ENCODE measurements at places on chromosomes 3 and 15.

- DNase-seq, result no peak
These were observed 58.5 kb downstream of the GRIP2 start for GRCh38 chr3:14481646-14482036.

- no peak for DNase-seq
These were observed 12.7 kb downstream of the CPOX start for GRCh38 chr3:98580401-98581386.

DNA sequence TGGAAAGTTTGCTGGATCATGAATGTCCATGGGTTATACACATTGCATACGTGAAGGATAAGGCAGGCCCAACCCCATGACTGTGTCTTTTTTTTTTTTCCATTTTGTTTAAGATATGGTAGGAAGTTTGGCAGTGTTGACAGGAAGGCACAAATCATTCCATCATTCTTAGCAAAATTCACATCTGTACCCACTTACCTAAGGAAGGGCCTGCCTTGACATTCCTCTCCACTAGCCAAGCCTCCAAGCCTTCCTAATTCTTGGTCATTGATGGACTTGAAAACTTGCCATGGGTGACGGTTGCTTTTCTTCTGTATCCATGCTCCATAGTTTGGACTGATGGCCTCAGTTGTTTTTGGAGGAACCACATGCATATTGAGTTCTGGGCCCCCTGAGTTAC, 54.4 kb downstream of the ARNT2 start:
- DNase-seq, result no peak

GRCh38 chr15:74200871-74201419, 1.6 kb downstream of the STRA6 start:
- no peak for DNase-seq

- DNase-seq, result no peak
These were observed 39.1 kb upstream of the GATM start for GRCh38 chr15:45417303-45417950.

DNA sequence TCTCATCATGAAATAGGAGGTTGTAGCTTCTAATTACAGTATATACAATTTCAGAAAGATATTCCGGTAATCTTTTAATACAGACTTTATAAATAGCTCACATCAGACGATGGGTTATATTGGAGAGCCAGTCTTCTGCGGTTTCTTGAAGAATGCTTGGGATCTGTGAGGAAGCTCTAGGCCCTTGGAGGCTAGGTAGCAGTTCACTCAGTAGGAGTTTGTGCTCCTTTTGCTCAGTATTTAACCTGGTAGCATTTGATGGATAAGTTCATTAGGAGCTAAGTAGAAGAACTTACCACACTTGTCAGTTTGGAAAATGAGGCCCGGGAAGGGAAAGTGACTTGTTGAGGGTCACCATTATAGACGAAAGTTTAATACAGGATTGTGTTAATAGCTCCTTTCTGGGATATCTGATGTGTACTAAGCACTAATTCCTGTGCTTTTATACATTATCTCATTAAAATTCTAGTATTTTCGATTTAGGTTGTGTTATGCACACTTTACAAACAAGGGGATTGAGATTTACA, 2.8 kb downstream of the FNDC3B start:
- DNase-seq, result no peak

DNA sequence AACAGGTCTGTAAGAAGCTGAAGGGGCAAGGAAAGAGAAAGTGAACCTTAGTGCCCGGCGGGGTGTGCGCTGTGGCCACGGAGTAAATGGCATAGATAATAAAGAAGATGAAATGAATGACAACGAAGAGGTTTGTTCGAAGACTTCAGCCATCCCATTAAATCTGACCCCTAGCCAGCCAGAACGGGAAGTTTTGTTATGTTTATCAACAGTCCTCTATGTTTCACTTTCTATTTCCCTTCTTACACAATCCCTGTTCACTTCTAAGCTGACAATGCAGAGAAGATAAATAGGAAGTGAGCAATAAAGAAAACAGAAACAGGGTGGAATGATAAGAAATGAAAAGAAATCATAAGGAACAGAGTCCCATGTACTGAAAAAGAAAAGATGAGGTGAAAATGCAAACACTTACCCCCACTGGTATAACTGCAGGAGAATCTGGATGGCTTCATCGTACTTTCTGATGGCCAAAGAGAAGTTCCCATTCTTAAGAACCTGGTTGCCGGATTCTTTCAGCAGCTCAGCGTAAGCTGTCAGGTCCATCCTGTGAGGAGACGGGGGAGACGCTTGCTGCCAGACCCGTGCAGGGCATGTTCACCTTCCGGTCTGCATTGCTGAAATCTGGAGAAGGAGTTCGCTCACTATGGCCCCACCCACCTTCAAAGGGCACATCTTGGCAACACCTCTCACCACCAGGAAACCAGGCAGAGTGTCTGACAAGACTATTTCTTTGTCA, 36.8 kb downstream of the TRANK1 start:
- no peak for DNase-seq

DNA sequence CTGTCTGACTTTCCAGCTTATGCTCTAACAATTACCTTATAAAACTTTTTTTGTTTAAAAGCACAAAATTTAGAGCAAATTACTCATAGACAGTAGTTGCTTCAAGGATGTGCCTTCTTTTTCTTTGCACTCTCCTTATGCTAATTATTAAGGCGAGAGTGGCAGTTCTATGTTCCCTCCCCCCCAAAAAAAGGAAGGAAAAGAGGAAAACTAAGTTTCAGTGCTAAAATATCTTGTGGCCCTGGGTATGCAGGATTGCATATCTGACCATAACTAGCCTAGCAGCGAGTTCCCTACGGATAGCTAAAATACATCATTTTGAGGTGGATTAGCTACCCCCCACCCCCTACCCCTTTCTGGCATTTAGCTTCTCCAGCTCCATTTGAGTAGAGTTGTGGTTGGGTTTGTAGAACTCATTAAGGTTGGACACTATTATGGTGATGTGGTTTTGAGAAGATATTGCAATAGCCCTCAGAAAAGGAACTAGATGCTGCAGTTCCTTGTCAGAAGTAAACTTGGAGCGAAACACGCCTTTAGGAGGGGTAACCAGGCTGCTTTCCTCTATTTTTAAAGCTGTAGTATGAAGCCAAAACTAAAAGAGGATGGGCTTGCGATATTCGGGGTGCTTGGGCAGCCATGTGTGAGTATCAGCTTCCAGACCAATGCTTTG, 174.6 kb downstream of the AKAP13 start:
- DNase-seq, result no peak

- no peak for DNase-seq
These were observed 3.6 kb downstream of the VGLL4 start for GRCh38 chr3:11640009-11640673.

GRCh38 chr15:60389261-60390077, 8.3 kb downstream of the ANXA2 start:
- DNase-seq, result no peak

DNA sequence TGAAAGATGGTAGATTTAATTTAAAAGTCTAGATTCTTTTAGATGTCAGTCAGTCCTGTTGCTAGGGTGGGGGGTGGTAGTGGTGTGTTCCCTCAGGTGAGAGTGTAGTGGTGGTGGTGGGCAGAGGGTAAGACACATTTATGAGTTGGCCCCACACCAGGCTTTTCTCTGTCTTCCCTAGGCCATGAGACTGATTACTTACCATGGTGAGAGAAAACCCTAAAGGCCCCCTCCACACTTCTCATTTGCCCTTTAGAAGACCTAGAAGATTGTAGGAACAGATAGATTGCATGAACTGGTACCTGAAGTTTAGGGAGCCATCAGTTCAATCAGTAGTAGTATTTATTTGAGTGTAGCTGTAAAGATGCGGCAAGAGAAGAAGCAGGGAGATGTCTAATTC, 20.9 kb downstream of the FNDC3B start:
- no peak for DNase-seq

DNA sequence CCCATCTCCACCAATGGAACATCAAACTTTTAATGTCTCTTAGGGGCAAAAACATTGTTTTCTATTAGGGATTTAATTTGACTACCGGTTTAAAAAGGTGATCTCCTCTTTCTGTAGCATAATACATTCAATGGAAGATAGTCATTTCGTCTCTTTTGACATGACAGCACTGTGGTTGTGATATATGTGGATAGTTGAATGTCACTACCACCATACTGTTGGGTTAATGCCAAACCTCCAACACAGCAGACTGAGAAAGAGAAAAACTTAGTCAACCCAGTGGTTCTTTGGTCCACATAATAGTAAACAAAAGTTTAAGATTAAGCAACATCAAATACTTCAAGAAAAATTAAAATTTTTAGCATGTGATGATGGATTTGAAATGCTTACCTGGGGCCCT, 530.4 kb downstream of the AGBL1 start:
- DNase-seq, result no peak

DNA sequence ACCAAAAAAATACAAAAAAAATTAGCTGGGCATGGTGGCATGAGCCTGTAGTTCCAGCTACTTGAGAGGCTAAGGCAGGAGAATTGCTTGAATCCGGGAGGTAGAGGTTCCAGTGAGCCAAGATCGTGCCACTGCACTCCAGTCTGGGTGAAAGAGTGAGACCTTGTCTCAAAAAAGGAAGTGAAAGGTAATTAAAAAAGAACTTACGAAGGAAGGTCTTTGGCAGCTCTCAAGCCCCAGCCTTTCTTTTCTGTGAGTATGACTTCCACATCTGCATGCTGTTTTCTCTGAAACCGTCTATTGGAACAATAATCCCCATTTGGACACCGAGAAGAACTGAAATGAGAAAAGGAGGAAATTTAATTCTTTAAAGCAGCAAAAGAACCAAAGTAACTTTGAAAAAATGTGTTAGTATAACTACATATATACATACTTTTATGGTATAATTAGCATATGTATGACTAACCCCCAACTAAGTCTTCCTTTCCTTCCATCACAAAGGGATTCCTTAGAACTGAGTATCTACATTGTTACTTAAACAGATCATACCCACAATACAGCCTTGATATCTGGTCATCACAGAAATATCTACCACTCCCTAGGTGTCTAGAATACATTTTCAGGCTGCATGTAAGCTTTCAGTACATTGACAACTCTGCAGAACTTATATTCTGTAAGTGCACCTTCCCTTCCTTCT, 50.1 kb downstream of the SETD2 start:
- DNase-seq, result peak; percentile 12

GRCh38 chr3:186021673-186022362, 84.0 kb upstream of the TRA2B start:
- DNase-seq, result no peak

DNA sequence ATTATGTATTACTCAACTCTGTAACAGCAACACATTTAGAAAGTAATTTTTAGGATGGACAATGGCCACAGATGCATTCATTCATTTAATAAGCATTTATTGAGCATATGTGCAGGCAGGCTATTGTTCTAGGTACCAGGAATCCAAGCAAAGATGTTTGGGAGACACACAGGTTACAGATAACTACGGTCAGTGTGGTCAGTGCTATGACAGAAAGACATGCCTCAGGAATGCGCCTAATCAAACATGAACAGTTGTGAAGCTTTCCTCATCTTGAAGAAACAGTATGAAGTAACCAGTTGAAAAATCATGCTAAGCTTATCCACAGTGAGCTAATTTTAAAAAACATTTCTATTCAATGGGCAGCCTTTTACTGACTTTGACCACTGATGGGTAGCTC, 155.4 kb upstream of the CCDC54 start:
- DNase-seq, result no peak

DNA sequence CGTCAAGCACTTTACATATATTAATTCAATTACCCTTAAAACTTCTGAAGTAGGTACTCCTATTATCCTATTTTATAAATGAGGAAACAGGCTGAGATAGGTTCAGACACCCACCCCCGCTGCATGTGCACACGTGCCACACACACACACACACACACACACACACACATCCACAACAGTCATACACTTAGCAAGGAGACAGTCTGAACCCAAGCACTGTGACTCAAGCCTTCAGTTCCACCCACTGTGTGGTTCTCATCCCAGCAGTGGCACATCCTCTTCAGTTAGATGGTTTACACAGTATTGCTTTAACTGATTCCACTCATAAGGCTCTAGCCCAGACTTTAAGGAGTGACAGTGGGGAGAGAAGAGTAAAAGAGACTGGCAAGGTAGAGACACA, 91.1 kb upstream of the FGF7 start:
- no peak for DNase-seq

All from GM12864 (cell line).